ENCODE measurements at places on chromosomes 11 and 22.

DNA sequence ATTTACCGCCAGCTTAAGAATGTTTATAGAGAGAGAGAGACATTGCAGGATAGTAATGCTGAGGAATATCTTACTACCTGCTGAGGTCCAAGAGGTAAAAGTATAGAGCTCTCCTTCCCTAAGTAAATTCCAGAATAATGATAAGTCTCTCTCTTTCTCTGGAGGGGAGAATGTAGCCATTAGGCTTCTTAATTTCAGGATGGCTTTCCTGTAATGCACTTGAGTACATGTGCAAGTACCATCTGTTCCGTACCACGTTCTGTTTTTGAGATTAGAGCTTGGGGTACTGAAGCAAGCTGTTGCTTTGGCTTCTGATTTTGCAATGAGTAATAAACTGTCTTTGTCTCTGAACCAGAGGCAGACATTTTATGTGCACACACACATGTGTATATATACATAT lies 1314.0 kb downstream of the JRKL start:
- no peak for DNase-seq

GRCh38 chr11:62461740-62462507 lies 43.1 kb downstream of the SCGB1A1 start:
- DNase-seq: no peak

GRCh38 chr22:26883393-26883792 lies 226.0 kb downstream of the MIAT start:
- DNase-seq: no peak

DNA sequence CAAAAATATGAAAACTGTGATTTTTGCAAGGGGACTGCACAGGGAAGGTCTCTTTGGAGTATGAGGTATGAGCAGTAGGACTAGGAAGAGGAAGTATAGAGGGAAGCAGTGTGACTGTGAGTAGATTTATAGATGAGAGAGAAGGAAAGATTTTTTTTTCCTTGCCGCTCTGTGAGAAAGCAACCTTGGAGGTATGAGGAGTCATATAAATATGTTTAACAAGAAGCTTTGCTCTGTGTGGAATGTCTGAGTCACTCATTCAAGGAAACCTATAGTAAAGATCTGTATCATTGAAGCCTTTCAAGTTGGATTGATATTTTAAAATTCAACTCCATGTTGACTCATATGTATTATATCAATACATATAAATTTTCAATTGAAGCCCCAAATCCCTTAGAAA lies 26.2 kb downstream of the DNHD1 start:
- no peak for DNase-seq

- no peak for DNase-seq
Measured at GRCh38 chr11:11247576-11247975, 105.5 kb downstream of the CSNK2A3 start.

All from NCI-H187 (cell line).